ENCODE measurements at places on chromosomes 3 and 15. TPM values are rescaled to one million over a fixed set of nuclear protein-coding genes. Genes with fewer than 3 reads are reported as not detected.
A peak's percentile ranks its signal among the peaks of the same experiment; 100 is the strongest.

DAZL gene
- not detected for polyA plus RNA-seq

GRCh38 chr3:183233966-183234365 is 19.1 kb upstream of the B3GNT5 start:
- no peak overlapping the region for H3K27ac ChIP-seq
- DNase-seq, result no peak
- no peaks in the 10 kb centered on the region for H3K4me1 ChIP-seq
- H3K36me3 ChIP-seq, result no peaks in the 10 kb centered on the region
- no peaks in the 10 kb centered on the region for H3K27me3 ChIP-seq
- H3K4me3 ChIP-seq, result no peak overlapping the region

DNA sequence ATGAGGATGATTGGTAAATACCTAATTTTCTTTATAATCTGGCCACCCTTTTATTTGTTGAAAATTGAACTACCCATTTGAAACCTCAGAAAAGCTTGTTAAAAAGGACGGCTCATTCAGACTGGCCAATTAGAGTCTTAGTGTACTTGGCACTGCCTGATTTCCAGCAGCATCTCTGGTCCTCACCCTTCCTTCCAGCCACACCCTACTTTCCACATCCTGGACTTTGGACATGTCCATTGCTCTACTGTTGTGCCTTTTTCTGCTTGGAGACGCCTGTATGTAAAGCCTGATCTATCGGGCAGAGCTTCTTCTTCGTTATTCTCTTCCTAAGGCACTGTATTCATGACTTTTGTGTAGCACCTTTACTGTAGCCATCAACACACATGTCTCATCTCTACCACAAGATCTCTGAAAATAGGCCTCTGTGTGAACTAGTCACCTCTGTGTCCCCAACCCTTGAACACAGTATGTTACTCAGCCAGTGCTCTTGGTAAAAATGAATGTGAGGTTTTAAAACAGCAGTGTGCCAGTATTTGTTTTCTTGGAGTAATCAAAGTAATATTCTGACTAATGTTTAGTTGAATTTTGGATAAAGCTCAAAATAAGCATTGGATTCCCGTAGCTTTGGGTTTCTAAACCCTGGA is 6.8 kb downstream of the RBM5 start:
- H3K36me3 ChIP-seq, result peaks cover 77% of the 10 kb centered on the region
- H3K4me3 ChIP-seq, result no peak overlapping the region
- DNase-seq, result no peak
- H3K4me1 ChIP-seq, result peaks cover 4% of the 10 kb centered on the region
- no peaks in the 10 kb centered on the region for H3K27me3 ChIP-seq

PAQR5 gene
- 4.3 TPM for polyA plus RNA-seq

DNA sequence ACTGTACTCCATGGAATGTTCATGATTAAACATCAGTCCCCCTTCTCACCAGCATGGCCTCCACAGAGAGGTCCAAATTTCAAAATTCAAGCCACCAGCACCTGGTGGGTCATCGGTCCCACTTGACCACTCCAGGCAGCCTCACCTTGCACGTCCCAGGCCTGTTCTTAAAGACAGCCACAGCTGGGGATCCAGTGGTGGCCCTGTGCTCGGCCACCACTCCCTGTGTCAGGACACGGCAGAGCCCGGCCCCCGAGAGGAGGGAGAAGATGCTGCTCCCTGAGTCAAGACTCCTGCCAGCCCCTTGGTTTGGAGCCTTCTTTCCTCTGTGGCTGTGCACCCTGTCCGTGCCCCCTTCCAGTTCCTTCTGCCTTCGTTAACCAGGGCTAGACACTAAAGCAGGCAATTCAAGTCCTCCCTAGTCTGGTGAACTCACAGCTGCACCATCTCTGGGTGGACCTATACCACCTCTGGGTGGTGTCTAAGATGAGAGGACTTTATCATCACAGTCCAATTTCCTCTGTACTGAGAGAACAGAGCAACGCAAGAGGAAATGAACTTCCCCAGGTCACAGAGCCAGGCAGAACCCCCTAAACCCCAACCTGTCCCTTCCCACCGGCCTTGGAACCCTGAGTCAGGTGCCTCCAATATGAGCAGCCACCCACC is 97.1 kb downstream of the MEGF11 start:
- H3K36me3 ChIP-seq, result no peaks in the 10 kb centered on the region
- peaks cover 8% of the 10 kb centered on the region for H3K27me3 ChIP-seq
- H3K4me1 ChIP-seq, result peaks cover 22% of the 10 kb centered on the region

CCDC9B gene
- 13.7 TPM for polyA plus RNA-seq

TRPM1 gene
- not detected for polyA plus RNA-seq

GRCh38 chr3:117101697-117102096 is 392.1 kb downstream of the TUSC7 start:
- peaks cover 11% of the 10 kb centered on the region for H3K4me1 ChIP-seq
- H3K27ac ChIP-seq, result no peak overlapping the region
- H3K4me3 ChIP-seq, result no peak overlapping the region

CEP19 gene
- 3.0 TPM for polyA plus RNA-seq

EDEM1 gene
- 25.2 TPM for polyA plus RNA-seq

DNA sequence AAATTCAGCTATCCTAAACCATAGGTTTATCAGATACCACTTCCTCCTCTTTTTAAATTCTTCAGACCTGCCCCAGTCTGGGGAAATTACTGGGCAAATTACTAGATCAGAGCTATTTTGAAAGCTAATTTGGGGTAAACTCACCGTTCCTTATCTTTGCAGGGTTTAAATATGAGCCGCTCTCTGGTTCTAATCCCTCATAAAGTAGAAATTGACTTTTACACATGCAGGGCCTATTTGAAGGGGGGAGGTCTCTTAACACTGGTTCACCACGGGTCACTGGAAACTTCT is 11.0 kb upstream of the MEIS2 start:
- peak overlapping the region; percentile 99 for H3K27ac ChIP-seq
- no peaks in the 10 kb centered on the region for H3K27me3 ChIP-seq
- H3K4me3 ChIP-seq, result peak overlapping the region; percentile 63
- peaks cover 6% of the 10 kb centered on the region for H3K36me3 ChIP-seq

GRCh38 chr3:152454076-152454875 is 185.5 kb downstream of the MBNL1 start:
- peaks cover 89% of the 10 kb centered on the region for H3K36me3 ChIP-seq
- H3K27me3 ChIP-seq, result no peaks in the 10 kb centered on the region
- no peak for DNase-seq
- H3K4me1 ChIP-seq, result no peaks in the 10 kb centered on the region

- no peaks in the 10 kb centered on the region for H3K36me3 ChIP-seq
- H3K4me3 ChIP-seq, result no peak overlapping the region
- H3K27me3 ChIP-seq, result no peaks in the 10 kb centered on the region
- no peak overlapping the region for H3K27ac ChIP-seq
Measured at GRCh38 chr3:20984594-20985205, 766.3 kb downstream of the ZNF385D start.

- no peaks in the 10 kb centered on the region for H3K36me3 ChIP-seq
- H3K4me1 ChIP-seq, result peaks cover 22% of the 10 kb centered on the region
- H3K27me3 ChIP-seq, result no peaks in the 10 kb centered on the region
- no peak for DNase-seq
Measured at GRCh38 chr15:92069308-92070250, 216.1 kb downstream of the SLCO3A1 start.

ABHD5 gene
- polyA plus RNA-seq, result 12.8 TPM

DNA sequence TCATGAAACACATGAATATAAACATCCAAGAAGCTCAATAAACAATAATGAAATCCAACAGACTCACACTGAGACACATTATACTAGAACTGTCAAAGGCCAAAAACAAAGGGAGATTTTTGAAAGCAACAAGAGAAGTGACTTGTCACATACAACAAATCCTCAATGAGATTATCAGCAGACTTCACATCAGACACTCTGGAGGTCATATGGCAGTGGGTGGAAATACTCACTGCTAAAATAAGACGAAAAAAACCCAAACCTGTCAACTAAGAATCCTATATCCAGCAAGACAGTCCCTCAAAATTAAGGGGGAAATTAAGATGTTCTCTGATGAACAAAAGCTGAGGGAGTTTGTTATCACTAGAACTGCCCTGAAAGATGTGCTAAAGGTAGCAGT is 125.4 kb upstream of the MELTF start:
- H3K4me1 ChIP-seq, result no peaks in the 10 kb centered on the region
- no peak overlapping the region for H3K4me3 ChIP-seq
- DNase-seq, result no peak
- no peaks in the 10 kb centered on the region for H3K27me3 ChIP-seq
- no peak overlapping the region for H3K27ac ChIP-seq
- H3K36me3 ChIP-seq, result peaks cover 11% of the 10 kb centered on the region

GRCh38 chr15:42628761-42629160 is 53.4 kb downstream of the STARD9 start:
- no peak for DNase-seq
- no peak overlapping the region for H3K27ac ChIP-seq
- H3K27me3 ChIP-seq, result no peaks in the 10 kb centered on the region
- H3K36me3 ChIP-seq, result peaks cover 14% of the 10 kb centered on the region

- H3K4me3 ChIP-seq, result no peak overlapping the region
- H3K27me3 ChIP-seq, result no peaks in the 10 kb centered on the region
- H3K4me1 ChIP-seq, result no peaks in the 10 kb centered on the region
- DNase-seq, result peak; percentile 78
- peak overlapping the region; percentile 85 for H3K27ac ChIP-seq
- H3K36me3 ChIP-seq, result no peaks in the 10 kb centered on the region
Measured at GRCh38 chr3:72661115-72661457, 187.2 kb downstream of the SHQ1 start.
